ENCODE measurements at places on chromosomes 16 and 17.

DNA sequence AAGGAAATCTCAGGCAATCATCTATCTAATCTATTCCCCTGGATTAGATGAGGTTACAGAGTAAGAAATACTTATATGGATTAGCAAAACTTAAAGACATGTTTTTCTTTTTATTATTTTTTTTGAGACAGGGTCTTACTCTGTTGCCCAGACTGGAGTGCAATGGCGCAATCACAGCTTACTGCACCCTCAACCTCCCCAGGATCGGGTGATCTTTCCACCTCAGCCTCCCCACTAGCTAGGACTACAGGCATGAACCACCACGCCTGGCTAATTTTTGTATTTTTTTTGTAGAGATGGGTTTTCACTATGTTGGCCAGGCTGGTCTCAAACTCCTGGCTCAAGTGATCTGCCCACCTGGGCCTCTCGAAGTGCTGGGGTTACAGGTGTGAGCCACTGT is 3.3 kb upstream of the NFE2L1 start:
- no peak for DNase-seq

DNA sequence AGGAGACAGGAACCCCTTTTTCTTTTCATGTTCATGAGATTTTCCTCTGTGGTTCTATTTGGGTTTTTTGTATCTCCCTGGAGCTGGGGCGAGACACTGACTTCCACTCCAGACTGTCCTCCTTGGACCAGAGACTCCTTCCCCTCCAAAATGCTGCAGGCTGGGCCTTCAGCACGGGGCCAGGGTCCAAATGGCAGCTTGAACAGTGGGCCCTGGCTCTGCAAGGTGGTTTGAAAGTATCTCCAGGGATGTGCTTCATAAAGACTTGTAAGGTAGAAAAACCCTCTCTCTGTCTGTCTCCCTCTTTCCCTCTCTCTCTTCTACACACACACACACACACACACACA is 236.1 kb downstream of the ZNF423 start:
- DNase-seq: no peak

DNA sequence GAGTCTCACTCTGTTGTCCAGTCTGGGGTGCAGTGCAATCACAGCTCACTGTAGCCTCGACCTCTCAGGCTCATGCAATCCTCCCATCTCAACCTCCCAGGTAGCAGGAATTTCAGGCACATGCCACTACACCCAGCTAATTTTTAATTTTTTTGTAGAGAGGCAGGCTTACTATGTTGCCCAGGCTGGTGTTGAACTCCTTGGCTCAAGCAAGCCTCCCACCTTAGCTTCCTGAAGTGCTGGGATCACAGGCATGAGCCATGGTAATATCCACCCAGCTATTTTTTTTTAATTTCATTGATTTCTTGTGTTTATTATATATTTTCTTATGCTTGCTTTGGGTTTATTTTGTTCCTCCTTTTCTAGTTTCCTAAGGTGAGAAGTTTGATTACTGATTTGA is 33.9 kb upstream of the NACA2 start:
- no peak for DNase-seq

DNA sequence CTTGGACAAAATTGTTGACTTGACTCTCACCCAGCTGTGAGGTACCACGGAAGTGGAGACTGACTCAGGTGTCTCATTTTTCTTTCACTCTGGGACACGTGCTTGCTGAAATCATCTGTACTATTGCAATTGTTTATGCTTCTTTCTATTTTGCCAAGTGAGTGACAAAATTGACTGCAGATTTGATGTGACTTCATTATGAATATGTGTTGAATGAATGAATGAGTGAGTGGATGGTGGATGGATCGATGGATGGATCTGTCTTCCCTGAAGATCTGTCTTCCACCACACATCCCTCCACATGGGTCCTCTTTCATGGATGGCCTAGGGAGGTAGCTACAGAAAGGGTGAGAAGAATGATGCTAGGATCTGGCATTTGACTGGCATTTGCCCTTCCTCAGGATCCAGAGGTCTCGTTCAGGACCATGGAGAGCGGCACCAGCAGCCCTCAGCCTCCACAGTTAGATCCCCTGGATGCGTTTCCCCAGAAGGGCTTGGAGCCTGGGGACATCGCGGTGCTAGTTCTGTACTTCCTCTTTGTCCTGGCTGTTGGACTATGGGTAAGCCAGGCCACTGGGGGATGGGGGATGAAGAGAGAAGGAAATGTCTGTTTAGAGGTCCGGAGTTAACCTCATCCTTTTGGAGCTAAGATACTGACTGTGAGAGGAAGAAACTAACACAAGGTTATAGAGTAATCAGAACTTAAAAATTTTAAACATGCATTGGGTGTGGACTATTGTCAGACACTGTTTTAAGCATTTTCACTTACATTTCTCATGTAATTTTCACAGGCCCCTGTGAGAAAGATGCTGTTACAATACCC is 12.7 kb downstream of the SLC5A11 start:
- peak; percentile 65 for DNase-seq

Data from hepatic stellate cell (primary cell).